Aorta (tissue), 5 donors: ENCODE measurements at places on chromosomes 2 and 18.

- no peak for DNase-seq
These were observed 31.2 kb downstream of the CFAP221 start for GRCh38 chr2:119575439-119575838.

DNA sequence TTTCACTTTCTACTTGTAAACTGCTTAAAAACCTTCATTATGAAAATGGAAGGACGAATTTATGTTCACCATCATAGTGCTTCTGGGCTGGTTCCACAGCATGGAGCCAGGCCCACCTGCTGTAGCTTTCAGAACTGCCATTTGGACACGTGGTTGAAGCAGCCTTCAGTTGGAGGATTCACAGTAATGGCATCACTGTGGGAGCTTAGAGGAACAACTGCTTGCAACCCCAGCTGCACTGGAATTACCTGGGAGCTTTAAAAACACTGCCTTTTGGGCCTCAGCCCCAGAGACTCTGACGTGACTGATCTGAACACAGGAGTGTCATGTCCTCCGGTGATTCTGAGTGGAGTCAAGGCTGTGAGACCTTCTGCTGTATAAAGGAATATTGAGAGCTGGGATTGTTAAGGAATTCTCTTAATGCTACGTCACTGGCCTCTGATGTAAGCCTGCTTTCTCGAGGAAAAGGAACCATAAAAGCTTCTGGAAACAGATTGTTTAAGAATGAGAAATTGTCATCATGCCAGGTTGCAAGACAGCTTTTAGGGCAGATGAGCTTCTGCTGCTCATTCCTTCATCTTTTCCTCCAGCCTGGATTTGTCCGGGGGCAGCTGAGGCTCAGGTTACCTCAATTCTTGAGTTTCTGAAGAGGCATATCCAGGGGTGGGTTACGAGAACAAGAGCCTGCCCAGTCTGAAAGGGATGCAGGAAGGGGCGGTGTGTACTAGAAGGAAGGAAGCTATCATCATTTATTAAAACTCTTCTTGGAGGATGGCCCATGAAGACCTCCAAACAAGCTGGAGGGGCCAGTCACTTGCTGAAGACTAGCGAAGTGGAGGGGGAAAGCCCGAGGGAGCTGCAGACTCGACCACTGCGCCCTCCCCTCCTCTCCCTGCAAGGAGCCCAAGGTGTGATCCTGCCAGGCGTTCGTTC lies 1.3 kb upstream of the IL1R1 start:
- DNase-seq: no peak

DNA sequence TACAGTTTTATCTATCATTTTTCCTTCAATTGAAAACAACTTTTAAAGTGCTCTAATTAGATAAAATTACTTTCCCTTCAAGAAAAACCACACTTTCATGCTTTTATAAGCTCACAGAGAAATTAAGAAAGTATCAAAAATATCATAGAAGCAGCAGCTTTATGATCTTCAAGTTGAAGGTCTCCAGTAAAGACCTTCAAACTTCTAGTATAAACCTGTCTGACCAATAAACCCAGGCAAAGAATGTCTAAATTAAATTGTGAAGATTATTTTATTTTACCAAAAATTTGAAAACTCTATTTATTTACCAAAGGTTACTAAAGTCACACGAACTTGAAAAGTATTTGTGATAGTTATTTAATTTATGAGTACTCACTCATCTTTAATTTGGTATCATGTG lies 9.3 kb upstream of the SCTR start:
- no peak for DNase-seq

- no peak for DNase-seq
These were observed 73.8 kb downstream of the TGFA start for GRCh38 chr2:70479816-70480215.
